Stimulated activated CD8-positive, alpha-beta memory T cell treated with anti-CD3 and anti-CD28 coated beads, Interleukin-4, amount 100 ng/mL, for 24 hours (primary cell): ENCODE measurements at places on chromosomes 12 and 14.

- no peak for DNase-seq
Observed at GRCh38 chr12:123908884-123909725, 63.5 kb downstream of the CCDC92 start.

DNA sequence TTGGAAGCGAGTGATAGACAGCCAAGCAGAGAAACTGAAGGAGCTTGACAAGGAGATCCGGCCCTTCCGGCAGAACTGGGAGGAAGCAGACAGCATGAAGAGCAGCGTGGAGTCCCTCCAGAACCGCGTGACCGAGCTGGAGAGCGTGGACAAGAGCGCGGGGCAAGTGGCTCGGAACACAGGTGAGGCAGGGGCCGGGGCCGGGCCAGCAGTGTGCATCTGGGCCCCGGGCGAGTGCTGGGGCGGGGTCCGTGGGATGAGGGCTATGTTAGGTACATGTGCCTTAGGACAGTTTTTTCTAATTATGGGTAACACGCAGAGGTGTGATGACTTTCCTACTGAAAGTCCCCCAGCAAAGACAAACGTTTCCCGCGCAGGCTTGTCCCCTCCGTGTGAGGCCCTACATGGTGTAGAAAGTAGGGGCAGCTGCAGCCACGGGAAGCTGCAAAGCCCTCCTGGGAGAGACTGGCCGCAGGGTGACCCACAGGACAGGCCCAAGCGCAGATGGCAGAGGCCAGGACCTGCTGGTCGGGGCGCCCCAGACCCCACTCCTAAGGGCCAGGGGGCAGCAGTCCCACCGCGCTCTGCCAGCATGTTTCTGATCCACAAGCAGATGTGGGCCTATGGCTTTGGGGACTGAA lies 19.1 kb upstream of the AMN start:
- DNase-seq: no peak

DNA sequence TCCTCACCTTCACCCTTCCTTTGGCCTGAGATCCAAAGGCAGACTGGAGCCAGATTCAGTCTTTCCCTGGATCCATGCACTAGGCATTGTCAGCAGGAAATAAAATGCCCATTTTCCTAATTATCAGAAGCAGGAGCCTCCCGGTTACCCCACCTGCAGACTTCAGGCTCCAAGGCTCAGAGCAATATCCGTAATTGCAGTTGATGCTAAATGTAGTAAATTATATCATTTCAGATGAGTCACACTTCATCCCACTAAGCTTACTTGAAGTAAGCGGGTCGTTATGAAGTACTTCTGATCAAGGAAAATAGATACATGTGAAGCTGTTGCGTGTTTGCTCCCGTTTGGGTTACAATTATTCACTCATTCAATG lies 110.7 kb upstream of the SFSWAP start:
- no peak for DNase-seq

DNA sequence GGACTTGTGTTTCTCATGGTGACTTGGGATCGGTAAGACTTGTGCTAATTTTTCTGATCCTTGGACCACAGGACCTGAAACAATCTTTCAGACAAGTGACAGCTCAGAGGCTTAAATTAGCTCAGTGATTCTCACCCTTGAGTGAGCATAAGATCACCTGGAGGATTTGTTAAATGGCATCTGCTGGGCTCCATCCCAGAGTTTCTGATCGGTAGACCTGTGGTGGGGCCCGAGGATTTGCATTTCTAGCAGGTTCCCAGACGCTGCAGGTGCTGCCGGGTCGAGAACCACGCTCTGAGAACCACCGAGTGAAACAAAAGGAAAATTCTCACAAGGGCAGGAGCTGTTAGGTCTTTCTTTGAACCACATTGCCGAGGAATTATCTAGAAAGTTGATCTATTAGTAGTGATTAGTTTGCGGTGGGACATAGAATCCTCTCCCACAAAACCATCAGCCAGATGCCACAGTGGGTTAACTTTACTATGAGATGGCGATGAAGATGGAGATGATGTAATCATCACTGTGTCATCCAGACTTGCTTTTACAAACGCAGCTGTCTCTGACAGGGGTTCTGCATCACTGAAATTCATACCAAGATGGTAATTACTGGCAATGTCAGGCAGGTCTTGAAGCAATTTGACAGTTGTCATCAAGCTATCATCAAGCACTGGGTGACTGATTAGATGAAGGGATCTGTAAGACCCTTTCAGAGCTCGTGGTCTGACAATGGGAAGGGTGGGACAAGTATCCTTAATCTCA lies 184.0 kb downstream of the AACS start:
- no peak for DNase-seq

DNA sequence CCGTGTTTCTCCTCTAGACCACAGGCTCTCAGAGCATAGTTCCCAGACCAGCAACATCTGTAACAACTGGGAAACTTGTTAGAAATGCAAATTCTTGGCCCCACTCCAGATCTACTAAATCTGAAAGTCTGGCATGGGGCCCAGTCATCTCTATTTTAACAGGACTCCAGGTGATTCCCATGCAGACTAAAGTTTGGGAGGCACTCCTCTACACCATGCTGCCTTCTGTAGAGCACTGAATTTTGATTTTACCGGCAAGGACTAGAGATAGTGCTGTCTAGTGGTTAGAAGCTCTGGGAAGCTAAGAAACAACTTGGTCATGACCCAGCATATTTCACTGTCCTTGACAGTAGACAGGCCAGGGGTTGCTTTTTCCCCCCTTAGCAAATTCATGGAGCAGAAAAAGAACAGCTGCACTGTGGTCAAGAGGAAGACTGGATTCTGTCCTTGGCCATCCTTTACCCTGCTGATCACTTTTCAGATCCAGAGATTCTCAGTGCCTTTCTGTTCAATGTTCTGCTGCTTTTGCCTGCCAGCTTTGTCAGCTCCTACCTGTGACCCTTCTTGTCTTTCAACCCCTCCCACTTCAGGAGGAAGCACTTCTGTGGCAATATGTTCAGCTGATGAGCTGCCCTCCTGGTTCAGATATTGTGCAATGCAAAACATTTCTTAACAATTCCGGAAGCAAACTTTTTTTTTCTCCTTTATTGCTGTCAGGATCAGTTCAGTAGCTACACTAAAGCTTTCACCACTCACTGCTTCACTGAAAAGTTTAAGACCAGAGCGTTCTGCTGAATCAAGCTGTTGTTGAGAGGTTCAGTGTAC lies 133.8 kb upstream of the NUDT4 start:
- no peak for DNase-seq

GRCh38 chr14:38870296-38870836 lies 232.7 kb downstream of the SEC23A start:
- no peak for DNase-seq

DNA sequence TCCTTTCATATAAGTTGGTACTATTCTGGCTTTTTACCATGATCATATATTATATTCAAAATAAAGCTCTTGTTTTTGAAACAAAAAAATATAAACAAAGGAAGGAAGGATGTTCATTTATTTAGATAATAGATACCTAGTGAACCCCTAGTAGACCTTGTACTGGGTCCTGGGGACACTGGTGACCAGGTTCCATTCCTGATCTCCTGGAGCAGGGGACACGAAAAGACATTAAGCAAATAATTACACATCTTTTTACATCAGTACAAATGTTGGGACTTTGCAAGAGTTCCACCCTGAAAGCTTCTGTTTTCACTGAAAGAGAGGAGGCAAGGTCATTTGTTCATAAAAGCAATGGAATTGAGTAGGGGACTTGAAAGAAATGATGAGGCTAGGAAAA lies 49.3 kb upstream of the SLC38A4 start:
- DNase-seq: no peak

GRCh38 chr14:82122655-82123054 lies 589.0 kb upstream of the SEL1L start:
- DNase-seq: no peak

DNA sequence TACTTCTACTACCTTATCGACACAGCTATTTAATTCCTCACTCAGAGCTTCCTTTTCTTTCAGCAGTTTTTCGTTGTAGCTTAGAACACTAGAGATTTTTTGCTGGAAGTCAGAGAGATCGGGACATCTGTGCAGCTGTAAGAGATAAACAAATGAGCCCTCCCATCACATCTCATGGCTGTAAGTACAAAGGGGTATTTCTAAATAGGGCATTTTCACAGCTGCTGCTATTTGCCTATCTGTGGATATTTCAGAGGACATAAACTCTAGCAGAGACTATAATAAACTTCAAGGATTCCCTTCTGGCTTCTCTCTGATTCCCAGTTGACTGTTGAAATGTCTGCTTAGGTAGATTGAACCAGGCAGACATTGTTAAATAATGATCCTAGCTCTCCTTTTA lies 76.1 kb upstream of the SAV1 start:
- DNase-seq: no peak

DNA sequence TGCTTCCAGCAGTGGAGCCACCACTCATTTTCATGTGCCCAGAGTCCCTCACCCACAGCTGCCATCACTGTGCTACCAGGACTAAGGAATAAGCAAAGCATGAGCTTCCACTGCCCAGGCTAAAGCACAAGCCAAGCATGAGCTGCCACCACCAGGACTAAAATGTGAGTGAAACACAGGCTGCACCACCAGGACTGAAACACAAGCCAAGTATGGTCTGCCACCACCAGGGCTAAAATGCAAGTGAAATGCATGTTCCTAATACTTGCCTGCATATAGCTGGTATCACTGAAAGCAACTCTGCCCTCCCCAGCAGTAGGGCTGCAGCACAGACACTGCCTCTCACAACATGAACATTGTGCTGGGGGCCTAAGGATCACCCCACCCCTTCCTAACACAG lies 30.0 kb downstream of the CEP83 start:
- DNase-seq: no peak

- no peak for DNase-seq
Observed at GRCh38 chr12:128823216-128823915, 392 bp downstream of the SLC15A4 start.

- peak; percentile 52 for DNase-seq
Observed at GRCh38 chr12:57214398-57214781, 2.2 kb upstream of the NXPH4 start.

DNA sequence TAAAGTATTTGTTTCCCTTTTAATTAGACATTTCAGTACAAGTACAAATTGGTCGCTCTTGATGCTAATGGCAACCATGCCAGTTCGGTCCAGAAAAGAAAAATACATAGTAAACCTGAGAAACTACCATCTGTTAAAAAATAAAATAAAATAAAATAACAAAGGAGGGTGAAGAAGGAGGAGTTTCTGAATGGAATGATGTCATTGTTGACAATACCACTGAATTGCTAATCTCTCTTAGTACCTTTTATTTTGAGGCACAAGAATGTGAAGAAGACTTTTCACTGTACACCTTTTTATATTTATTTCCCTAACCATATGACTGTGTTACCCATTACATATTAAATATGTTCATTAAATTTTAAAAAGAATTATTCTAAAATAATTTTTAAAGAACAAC lies 19.5 kb downstream of the SPX start:
- no peak for DNase-seq

- DNase-seq: no peak
Observed at GRCh38 chr12:43978556-43978955, 142.7 kb downstream of the TMEM117 start.

GRCh38 chr14:20617138-20618003 lies 24.1 kb downstream of the OR6S1 start:
- DNase-seq: no peak

- DNase-seq: no peak
Observed at GRCh38 chr12:30696486-30696885, 817 bp upstream of the IPO8 start.

- peak; percentile 89 for DNase-seq
Observed at GRCh38 chr12:117190210-117190781, at the start of gene FBXO21. Gene FBXO21 (minus strand): TSS chr12:117190470. CDS start chr12:117190456, 14 bp downstream.
